ENCODE measurements at places on chromosomes 5 and 9. TPM values are rescaled to one million over a fixed set of nuclear protein-coding genes. Genes with fewer than 3 reads are reported as not detected.

Gene GPRIN1
- total RNA-seq: 5.8 TPM

Gene ECM2
- total RNA-seq: not detected

Gene PCDHA5
- total RNA-seq: 0.85 TPM

Gene NTNG2
- 3.1 TPM for total RNA-seq

Gene MYO10
- total RNA-seq: 90.8 TPM

Data from WTC11 (cell line).